Activated naive CD8-positive, alpha-beta T cell treated with anti-CD3 and anti-CD28 coated beads, Interleukin-2, amount 10 ng/mL, durations not matched to agents 7 days and 5 days (primary cell): ENCODE measurements at places on chromosomes 1 and 21.

GRCh38 chr1:24169286-24169685, 17.8 kb downstream of the IFNLR1 start:
- H3K4me1 ChIP-seq, result no peaks in the 10 kb centered on the region
- no peak for DNase-seq
- peaks cover 15% of the 10 kb centered on the region for H3K36me3 ChIP-seq
- H3K4me3 ChIP-seq, result no peak overlapping the region

GRCh38 chr1:154968731-154969130, 1.8 kb downstream of the SHC1 start:
- peaks cover 39% of the 10 kb centered on the region for H3K4me1 ChIP-seq
- DNase-seq, result no peak
- no peak overlapping the region for H3K4me3 ChIP-seq
- H3K27me3 ChIP-seq, result no peaks in the 10 kb centered on the region

DNA sequence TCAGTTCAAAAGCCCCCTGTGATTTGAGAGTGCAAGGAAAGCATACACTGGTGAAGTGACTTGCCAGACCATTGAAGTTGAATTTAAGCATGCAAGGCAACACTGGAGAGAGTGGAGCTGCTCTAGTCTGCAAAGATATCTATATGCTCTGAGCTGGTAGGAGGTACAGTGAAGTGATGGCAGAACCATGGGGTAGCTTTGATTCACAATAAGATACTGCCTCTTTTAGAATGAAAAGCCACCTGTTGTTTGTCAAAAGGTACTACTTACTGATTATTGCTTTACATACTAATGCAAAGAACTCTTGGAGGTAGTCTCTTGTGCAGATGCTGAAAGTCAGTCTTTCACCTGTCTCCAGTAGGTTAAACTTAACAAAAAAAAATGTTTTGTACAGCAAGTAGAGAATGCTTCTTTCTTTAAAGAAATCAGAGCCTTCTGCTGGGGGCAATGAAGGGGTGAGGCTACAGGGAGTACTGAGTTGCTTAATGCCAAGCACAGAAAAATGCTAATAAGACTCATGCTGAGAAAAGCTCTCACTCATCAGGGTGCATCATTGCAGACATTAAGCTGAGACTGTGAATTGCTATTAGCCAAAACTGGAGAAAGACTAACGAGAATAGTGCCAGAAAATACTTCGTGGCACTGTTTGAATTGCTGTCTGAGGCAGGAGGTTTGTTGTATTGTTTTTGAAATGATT, 1150.5 kb upstream of the TMPRSS15 start:
- no peaks in the 10 kb centered on the region for H3K4me1 ChIP-seq
- H3K27ac ChIP-seq, result no peak overlapping the region
- no peaks in the 10 kb centered on the region for H3K36me3 ChIP-seq
- DNase-seq, result no peak
- no peak overlapping the region for H3K4me3 ChIP-seq

- no peak overlapping the region for H3K4me3 ChIP-seq
- no peak overlapping the region for H3K27ac ChIP-seq
- no peaks in the 10 kb centered on the region for H3K4me1 ChIP-seq
- DNase-seq, result no peak
- no peaks in the 10 kb centered on the region for H3K27me3 ChIP-seq
Observed at GRCh38 chr1:216183007-216183406, 240.2 kb downstream of the USH2A start.

DNA sequence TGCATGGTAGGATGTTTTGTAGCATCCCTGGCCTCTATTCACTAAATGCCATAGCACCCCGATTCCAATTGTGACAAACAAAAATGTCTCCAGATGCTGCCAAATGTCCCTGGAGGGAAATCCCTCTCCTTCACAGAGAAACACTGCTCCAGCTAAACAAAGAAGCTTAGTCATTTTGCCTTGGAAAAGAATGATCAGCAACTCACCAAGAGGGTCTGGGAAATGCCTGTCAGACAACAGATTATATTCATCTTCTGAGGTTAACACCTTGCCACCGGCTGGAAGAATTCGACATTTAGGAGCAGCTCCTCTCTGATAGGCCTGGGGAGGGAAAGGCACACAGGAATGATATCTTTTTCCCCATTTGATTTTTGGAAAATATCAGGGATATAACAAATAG, 84.4 kb downstream of the NIBAN1 start:
- peaks cover 5% of the 10 kb centered on the region for H3K36me3 ChIP-seq
- H3K27ac ChIP-seq, result no peak overlapping the region
- DNase-seq, result no peak
- no peak overlapping the region for H3K4me3 ChIP-seq
- peaks cover 6% of the 10 kb centered on the region for H3K4me1 ChIP-seq
- H3K27me3 ChIP-seq, result no peaks in the 10 kb centered on the region

- no peak overlapping the region for H3K27ac ChIP-seq
- H3K4me1 ChIP-seq, result peaks cover 16% of the 10 kb centered on the region
- H3K4me3 ChIP-seq, result no peak overlapping the region
Observed at GRCh38 chr21:46056450-46056903, 41.4 kb upstream of the COL6A2 start.

GRCh38 chr1:233376382-233377110, 49.0 kb downstream of the MAP3K21 start:
- DNase-seq, result no peak
- no peak overlapping the region for H3K27ac ChIP-seq
- H3K4me3 ChIP-seq, result no peak overlapping the region
- H3K36me3 ChIP-seq, result no peaks in the 10 kb centered on the region

DNA sequence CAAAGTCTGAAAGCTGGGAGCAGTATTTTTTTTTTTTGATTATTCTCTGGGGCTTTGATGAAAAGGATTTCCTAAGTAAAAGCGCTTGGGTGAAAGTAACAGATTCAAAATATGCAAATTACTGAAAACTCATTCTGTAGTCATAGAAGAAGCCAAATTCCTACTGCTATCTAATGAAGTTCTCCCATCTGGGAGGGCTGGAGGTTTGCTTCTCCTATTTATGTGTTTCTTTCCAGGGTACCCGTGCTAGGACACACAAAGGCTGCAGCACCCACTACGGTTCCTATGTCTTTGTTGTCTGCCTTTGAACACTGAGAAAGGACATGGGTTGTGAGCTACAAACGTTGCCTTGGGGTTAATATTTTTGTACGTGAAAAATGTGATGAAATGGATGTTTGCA, 324.7 kb upstream of the KAZN start:
- no peaks in the 10 kb centered on the region for H3K27me3 ChIP-seq
- no peak overlapping the region for H3K4me3 ChIP-seq
- no peaks in the 10 kb centered on the region for H3K4me1 ChIP-seq
- no peak overlapping the region for H3K27ac ChIP-seq
- no peaks in the 10 kb centered on the region for H3K36me3 ChIP-seq
